Adipocyte (in vitro differentiated cells): ENCODE measurements at places on chromosomes 1 and 21.

DNA sequence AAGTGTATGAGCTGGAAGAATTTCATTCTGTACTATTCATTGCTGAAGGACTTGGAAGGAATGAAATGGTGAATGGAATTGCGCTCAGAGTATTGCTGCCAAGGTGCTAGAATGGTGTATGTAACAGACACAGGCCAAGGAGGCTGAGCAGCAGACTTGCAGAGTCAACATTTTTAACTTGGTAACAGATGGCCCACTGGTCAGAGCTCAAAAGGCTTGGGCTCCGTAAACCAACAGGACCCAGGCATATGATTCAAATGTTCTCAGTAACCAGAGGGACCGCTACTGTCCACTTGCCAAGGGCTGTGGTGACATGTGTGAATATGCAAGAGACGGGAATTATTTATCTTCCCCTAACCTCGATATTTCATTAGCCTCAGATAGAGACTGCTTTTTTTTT, 28.8 kb upstream of the PTGFRN start:
- no peak for DNase-seq

DNA sequence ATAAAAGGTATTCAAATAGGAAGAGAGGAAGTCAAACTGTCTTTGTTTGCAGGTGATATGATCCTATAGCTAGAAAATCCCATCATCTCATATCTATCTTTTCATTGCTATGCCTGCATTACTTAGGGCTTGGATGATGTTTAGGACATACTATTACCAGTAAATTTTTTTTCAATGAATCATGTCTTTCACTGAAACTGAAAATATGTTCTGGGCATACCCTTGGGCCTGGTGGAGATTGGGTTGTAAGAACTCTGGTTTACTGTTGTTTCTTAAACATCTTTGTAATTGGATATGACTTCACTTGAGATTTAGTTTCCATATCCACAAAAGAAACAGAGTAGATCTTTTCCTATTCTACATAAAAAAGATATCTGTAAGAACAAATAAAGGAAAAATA, 502.2 kb upstream of the PRMT6 start:
- peak; percentile 76 for DNase-seq

GRCh38 chr21:15135867-15136629, 71.2 kb upstream of the NRIP1 start:
- no peak for DNase-seq

- no peak for DNase-seq
Measured at GRCh38 chr1:244318512-244318911, 133.2 kb downstream of the ADSS2 start.

- DNase-seq: no peak
Measured at GRCh38 chr1:225626698-225627097, 26.2 kb downstream of the ENAH start.

GRCh38 chr1:76075877-76076276, 1.3 kb downstream of the ST6GALNAC3 start:
- DNase-seq: peak; percentile 66

- peak; percentile 29 for DNase-seq
Measured at GRCh38 chr1:233367057-233367803, 39.7 kb downstream of the MAP3K21 start.

- no peak for DNase-seq
Measured at GRCh38 chr1:230441183-230442029, 15.3 kb upstream of the PGBD5 start.
